HEK293T (cell line): ENCODE measurements at places on chromosomes 16 and 17.

DNA sequence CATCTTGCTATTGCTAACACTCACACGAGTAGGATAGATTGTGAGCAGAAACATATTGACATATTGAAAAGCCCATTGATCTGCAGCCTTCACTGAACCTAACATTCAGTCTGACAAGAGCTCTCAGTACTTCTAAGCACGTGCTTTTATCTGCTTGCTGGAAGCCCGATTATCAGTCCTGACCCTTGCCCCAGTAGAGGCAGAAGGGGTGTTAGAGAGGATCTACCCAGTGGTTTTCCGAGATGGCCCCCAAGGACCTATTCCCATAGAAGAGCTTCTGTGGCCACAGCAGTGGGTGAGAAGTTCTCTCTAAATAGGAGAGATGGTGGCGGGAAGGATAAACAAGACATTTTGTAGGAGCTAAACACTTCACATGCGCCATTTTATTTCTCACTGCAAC, 290.9 kb upstream of the MAF start:
- DNase-seq: no peak

DNA sequence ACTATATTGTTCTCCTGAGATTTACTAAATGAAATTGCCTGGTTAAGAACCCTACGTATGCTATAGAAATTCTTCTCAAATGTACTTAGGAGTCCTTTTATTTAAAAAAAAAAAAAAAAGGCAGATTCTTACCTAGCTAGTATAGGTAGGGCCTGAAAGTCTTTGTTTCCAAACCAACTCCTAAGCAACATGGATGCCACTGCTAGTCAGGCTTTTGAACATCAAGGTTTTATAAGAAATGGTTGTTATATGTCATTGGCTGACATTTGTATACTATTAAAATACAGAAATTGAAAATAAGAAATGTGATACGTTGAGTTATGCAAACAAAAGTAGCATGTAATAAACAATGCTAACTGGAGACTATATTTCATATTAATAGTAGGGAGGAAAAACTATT, 1.2 kb downstream of the EVI2A start:
- no peak for DNase-seq

DNA sequence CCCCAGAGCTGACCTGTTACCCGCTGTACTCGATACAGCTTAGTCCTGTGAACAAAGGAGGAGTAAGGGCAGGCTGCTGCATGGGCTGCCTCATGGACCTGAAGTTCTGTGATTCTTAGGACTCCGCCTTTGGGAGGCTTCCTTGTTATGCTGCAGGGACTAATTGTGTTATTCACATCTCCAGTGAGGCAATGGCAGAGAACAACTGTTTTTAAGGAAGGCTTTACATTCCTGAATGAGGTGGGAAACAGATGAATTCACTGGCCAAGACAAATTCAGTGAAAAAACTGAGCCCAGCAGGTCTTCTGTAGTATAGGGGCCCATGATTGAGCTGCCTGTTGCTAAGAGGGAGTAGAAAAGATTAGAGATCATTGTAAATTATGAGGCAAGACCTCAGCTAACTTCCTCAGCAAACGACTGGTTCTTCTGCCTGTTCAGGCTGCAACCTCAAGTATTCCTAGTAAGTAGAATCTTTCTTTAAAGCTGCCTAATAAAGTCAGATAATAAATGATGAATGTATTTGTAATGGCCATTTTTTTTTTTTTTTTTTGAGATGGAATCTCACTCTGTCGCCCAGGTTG, 26.3 kb downstream of the ADORA2B start:
- no peak for DNase-seq

DNA sequence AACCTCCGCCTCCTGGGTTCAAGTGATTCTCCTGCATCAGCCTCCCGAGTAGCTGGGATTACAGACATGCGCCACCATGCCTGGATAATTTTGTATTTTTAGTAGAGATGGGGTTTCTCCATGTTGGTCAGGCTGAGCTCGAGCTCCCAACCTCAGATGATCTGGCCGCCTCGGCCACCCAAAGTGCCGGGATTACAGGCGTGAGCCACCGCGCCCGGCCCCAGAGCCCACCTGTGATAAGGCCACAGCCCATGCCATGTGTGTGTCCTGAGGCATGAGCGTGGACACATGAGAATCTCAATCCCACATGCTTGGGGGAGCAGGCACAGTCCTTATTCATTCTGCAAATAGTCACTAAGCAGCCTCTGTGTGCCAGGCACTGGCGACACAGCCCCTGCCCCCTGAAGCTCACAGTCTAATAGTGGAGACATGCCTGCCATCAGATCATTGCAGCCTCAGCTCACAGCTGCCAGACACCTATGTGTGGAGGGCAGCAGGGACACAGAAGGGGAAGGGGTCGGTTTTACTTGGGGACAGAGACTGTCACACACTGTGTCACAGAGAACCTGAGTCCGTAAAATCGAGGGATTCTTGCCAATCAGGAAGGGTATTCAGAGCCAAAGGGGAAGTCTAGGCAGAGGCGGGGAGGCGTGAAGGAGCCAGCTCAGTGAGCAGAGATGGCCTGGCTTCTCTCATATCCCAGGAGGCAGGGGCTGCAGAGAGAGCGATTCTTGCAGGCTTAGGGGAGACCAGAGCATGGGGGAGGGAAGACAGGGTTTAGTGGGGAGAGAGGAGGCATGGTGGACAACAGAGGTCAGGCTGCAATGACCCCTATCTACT, 9.4 kb upstream of the ABCC3 start:
- DNase-seq: no peak

DNA sequence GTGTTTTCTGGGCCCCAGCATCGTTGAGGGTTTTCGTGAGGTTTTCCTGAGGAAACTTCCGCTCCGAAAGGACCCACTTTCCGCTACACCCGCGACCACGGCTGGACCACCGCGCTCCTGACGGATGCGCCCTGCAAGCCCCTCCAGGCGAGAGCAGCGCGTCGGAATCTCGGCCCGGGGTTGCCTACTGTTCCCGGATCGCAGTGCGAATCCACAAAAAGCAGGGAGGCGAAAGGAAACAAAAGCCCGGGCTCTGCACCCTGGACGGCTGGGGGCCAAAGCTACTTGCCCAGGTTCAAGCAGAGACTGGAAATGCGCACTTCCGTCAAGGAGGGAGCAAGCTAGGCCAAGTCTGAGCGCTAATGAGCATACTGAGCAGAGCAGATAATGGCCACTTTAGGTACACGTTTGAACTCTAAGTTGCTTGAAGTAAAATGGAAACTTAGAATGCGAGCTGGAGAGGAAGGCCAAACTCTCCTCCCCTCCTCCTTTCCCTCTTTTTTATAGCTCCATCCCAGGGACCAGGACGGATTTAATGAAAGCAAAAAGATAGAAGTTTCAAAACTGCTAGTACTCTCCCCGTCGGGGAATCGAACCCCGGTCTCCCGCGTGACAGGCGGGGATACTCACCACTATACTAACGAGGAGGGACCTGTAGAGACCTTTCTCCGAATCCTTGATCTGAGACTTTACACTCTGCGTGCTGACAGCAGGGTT, 11.4 kb upstream of the AURKB start:
- DNase-seq: peak; percentile 51

DNA sequence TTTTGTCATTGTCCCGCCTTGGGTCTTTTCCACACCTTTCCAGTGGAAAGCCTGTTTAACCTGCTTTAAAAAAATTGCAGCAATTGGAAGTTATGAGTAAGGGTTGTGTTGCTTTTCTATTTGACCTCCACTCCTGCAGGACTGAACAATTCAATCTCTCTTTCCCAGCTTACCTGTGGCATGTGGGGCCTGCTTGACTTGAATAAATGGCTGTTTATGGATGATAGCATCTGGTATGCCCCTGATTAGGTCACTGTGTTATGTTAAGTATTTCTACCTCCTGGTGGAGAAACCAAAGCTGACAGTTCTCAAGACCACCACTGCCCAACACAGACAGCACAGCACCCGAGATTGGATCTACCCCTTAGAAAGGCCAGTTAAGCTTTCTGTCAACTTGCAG, 64.8 kb upstream of the NOG start:
- DNase-seq: no peak

GRCh38 chr17:80637048-80637781, 92.6 kb downstream of the RPTOR start:
- no peak for DNase-seq

- no peak for DNase-seq
Measured at GRCh38 chr16:50607970-50608557, 59.9 kb downstream of the NKD1 start.

- no peak for DNase-seq
Measured at GRCh38 chr17:64124609-64125008, 5.3 kb downstream of the ERN1 start.

DNA sequence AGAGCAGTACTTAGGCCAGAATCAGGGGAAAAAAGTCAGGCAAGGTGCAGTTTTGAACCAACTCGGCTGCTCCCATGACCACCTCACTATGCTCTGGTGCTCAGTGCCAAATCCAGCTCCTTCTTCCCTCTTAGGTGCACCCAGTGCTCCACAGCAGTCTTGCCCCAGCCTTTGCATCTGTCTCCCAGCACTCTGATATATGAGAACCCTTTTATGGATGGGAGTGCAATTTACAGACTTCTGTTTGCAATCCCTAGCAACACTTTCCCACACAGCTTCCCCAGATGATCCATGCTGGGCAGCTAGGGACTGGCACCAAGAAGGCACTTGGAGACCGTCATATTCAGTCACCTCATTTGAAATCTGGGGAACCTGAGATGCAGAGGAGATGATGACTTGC, 267.9 kb upstream of the CCL2 start:
- no peak for DNase-seq

DNA sequence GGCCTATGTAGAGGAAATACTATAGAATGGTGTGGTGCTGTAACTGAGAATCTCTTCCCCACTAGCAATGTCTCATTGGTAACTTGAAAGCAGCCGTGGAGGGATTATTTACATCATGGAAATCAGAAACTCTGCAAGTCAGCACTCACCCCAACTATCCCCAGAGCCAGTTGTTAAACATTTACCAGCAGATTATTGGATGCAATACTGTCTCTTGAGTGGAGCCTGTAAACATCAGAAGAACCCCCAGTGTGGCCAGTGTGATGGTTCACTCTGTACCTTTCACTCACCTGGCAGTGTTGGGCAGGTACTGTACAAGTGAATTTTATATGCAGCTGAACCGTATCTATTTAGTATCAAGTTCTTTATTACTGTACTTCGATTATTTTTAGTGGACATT, 299.8 kb upstream of the SALL1 start:
- no peak for DNase-seq

- no peak for DNase-seq
Measured at GRCh38 chr16:53971616-53972015, 267.7 kb downstream of the FTO start.

DNA sequence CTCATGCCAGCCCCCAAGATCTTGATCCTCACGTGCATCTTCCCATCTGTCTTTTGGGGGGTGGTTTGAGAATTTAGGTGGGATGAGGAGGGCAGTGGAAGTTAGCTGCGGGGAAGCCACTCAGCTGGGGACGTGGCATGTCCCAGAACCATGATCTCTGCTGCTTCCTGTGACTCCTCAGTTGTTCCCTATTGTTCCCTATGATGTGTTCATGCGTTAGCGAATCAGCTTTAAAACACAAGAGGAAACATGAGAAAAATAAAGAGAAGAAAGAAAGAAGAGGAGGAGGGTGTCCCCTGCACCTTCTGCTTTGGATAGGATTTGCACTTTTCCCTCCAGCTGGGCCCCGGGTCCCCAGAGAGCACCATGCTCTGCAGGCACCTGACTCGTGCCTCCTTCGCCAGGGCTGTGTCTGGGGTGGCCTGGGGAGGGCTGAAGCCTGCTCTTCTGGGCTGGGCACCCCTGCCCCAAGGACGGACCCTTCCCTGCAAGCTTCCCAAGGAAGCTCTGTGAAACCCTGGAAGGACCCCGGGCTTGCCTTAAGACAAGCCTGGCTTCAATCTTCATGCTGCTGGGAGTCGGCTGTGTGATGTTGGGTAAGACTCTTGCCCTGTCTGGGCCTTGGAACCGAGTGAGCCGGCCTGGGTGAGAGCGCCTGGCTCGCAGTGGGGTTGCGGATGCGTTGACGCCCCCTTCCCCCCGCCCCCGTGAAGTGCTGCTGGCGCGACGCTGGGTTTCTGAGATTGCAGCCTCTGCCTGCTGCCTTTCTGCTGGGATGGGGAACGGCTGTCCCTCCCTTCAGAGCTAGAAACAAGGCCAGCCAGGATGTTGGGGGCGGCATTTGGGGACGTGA, 62.8 kb upstream of the CIBAR2 start:
- DNase-seq: no peak

DNA sequence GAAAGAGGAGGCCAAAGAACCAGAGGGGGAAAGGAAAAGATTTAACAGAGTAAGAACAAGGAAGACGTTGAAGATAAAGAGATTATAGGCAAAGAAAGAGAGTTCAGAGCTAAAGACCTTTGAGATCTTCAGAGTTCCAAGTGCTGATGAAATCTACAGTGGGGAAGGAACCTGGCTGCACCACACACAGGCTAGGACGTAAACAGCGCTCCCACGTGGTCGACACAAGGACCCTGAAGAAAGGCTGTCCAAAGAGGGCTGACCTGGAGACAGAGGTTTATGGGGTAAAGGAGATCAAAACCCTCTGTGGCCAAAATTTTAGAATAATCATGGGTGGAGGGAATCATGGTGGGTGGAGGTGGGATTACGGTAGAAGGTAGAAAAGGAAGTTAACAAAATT, 121.6 kb downstream of the PMP22 start:
- no peak for DNase-seq

DNA sequence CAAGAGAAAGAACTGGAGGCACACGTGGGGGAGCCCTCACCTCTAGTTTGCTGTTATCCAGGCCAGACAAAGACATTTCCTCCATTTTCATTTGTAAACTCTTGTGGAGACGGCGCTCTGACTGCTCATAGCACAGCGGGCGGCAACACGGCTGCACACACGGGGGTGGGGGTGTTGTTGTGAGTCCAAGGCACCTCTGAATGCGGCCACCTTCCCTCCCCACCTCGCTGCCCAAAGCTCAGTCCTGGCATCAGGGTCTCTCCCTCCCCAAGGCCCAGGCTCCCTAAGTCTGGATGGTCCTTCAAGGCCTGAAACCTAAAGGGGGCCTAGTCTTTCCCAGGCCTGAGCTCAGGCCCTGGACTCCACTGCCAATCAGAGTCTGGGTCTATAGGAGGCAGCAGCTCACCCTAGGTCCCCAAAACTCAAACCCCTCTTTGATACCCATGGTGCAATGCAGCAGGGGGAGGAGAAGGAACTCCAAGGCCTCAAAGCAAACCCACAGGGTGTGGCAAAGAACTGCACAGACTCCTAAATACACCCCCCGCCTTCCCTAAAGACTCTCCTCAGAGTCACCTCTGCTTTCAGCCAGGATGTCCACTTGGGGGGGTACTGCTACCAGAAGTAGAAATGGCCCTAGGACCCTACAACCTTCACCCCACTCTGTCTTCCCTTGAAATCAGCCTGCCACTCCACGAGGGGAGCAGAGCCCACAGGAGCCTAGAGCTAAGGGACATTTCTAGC, 1.5 kb downstream of the ATXN7L3 start:
- DNase-seq: no peak

GRCh38 chr17:50370052-50370451, 2.9 kb downstream of the MRPL27 start:
- no peak for DNase-seq
